CD4-positive, alpha-beta T cell treated with Interleukin-10 for 1 hour (primary cell): ENCODE measurements at places on chromosomes 5 and 9.

- DNase-seq: no peak
These were observed 68.1 kb downstream of the UBE2R2 start for GRCh38 chr9:33884856-33885701.

GRCh38 chr9:2193552-2193951 is 178.4 kb downstream of the SMARCA2 start:
- no peak for DNase-seq

DNA sequence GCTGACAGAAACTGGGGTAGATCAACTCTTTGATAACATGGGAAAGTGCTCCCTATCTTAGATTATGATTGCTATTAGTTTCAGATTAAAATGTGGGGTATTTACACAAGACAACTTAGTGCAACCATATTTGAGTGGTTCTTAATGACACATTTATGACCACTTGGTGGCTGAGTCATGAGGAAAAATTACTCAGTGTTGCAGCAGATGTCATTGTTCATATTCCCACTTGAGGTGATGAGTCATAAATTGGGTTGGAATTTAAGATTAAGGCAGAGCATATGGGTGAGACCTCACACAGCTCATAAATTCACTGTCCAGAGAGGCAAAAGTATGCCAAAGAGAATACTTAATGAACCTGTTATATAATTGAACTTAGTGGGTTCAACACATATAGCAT is 408.3 kb downstream of the DMRT2 start:
- no peak for DNase-seq

GRCh38 chr5:38347896-38348295 is 89.5 kb downstream of the EGFLAM start:
- no peak for DNase-seq

DNA sequence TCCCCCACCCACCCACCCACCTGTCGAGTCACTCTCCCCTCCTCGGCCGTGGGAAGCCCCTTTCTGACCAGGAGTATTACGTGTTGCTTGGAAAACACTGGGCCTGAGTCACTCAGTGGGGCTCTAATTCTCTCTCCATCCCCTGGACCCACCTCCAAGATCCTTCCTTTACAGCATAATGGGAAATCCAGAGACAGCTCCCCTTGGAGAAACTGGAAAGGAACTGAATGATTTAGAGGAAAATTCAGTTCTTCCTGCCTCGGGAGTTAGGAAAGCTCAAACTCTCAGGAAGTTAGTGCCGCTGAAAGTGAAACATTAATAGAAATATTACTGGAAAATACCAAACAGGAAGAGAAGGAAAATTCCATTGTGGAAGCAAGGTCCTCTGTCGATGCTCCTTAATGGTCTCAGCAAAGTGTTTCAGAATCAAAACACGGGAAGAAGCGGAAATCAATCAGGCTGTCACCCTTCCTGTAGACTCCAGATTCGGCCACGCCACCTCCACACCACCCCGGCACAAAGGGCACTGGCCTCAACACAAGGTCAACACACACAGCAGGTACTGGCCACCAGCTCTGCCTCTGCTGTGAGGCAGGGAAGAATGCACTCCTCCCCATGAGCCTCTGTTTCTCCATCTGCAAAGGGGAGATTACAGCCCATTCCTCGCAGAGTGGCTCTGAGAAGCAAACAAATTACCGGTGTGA is 9.6 kb downstream of the SHB start:
- DNase-seq: no peak

DNA sequence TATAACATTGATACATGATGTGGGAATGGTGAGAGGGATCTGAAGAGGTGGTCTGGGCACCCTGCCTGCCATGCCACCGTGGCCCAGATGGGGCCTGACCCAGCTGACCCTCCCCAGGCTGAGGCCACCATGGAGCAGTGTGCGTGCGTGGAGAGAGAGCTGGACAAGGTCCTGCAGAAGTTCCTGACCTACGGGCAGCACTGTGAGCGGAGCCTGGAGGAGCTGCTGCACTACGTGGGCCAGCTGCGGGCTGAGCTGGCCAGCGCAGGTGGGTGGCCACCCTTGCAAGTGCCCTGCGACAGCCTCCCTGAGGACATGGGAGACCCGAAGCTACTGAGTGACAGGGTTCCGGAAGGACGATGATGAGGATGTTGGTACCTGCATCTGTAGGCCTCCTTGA is 7.2 kb downstream of the RMND5B start:
- no peak for DNase-seq
